ENCODE measurements at places on chromosomes 13 and 19.
A peak's percentile ranks its signal among the peaks of the same experiment; 100 is the strongest.

GRCh38 chr19:40549007-40549708 lies 27.5 kb upstream of the SHKBP1 start:
- DNase-seq: peak; percentile 69

GRCh38 chr19:7672522-7672921 lies 3.7 kb downstream of the RETN start:
- no peak for DNase-seq

GRCh38 chr13:40981361-40981760 lies 37.8 kb downstream of the ELF1 start:
- no peak for DNase-seq

DNA sequence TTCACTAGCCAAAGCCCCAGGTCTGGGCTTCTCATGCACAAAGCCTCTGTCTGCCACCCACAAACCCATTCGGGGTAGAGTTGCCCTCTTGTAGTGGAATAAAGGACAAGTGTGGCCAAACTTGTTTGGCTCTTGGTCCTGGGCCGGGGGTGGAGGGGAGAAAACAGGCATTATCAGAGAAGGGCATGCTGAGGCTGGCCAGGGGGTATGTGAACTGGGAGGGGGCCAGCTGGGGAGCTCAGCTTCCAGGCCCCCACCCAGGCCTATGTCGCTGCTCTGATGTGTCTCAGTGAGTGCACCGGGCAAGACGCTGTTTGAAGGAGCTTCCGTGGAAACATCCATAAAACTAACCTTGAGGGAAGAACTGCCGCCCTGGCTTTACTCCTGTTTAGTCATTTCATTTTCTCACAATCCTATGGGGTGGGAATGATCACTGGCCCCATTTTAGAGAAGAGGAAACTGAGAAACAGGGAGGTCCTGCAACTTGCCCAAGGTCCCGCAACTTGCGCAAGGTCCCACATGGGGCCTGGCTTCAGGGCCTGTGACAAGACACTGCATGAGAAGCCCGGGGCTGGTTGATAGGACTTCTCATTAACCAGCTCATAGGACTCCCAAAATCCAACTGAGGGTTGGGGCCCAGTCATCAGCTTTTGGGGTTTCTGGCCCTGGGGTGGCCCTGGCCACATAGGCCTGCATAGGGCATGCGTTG lies 30.8 kb downstream of the CCNE1 start:
- no peak for DNase-seq

GRCh38 chr19:39196860-39197562 lies at the start of gene NCCRP1:
Gene NCCRP1 (plus strand): TSS chr19:39196964. CDS start chr19:39196983, 19 bp downstream.
- no peak for DNase-seq

- no peak for DNase-seq
These were observed 7.7 kb upstream of the CDADC1 start for GRCh38 chr13:49240017-49240416.

GRCh38 chr19:40755248-40755624 lies 4.2 kb downstream of the SNRPA start:
- DNase-seq: no peak

DNA sequence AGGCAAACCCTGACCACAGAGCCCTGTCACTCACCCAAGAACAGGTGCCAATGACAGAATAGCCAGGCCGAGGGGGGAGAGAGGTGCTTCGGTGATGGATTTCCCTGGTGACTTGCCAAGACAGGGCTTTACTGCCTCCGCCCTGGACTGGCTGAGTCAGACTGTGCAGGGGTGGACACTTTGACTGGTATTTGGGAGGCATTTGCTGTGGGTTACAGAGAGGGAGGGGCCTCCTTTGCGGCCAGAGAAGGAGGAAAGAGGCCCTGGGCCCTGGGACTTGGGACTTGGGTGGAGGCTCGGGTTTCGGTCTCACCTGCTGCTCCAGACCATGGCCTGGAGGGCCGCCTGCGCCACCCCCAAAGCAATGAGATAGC lies 4.6 kb upstream of the EPS8L1 start:
- no peak for DNase-seq

- DNase-seq: no peak
These were observed 10.2 kb downstream of the GAS6 start for GRCh38 chr13:113853518-113854237.

DNA sequence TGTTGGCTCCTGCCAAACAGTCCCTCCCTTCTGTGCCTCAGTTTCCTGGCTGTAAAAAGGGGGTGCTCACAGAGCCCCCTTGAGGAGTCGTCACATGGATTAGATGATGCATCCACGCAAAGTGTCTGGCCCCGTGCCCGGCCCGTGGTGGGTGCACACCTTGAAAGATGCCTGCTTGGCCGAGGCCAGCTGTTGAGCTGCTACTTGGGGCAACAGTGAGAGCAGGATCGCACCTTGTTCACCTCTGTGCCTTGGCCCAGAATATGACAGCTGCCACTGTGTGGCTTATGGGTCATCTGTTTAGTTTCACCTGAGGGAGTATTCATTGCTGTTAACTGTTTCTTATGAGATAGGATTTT lies 17.7 kb downstream of the CRTC1 start:
- DNase-seq: no peak

- DNase-seq: no peak
These were observed 19.3 kb upstream of the KCTD15 start for GRCh38 chr19:33777351-33777750.

DNA sequence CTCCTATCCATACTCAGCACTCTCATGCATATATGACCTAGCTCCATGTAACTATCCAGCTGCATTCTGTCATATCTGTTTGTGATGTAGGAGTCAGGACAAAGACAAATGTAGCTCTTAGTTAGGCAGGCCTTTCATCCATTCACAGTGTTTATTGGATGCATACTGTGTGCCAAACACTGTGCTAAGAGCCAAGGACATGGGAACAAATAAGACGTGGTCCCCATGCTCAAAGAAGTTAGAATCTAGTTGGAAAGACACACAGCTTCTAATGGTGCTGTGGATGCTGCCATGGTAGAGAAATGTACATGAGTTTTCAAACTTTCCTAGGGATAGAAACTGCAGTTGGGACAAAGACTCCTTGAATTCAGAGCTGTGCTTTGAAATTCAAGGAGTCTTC lies 31.7 kb upstream of the IL17D start:
- DNase-seq: no peak

DNA sequence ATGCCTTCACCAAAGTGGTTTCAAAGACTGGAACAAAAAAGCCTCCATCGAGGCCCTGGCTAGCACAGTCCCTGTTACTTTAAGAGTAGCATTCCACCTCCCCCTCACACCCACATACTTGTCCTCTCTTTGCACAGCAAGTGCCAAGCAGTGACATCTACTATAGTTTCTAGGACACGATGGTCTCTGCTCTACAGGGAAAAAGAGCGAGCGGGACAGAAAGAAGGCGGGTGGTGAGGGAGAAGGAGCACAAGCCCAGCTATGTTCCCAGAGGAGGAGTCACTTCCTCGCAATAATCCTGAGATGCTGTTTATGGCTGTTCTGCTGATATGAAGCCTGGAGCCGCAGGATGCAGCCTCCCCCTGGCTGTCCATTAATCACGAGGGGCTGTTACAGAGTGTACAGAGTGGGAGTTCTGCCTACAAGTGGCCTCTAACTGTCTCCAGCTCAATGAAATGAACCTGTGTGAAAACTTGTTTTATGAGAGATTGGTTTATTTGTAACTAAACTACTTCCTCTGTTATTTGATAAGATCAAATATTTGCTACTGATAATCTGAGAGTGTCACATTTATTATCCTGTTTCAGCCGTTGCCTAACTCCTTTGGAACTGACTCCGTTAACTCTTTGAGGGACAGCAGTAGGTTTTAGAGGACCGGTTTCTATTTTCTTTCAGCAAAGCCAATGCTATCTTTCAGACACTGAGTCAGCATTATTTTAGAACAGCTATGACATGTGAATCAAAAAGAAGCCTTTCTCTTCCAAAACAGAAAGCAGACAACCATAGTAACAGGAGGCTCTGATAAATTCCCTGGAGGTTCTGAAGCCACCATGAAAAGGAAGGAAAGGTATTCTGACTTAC lies 208.0 kb downstream of the SPRY2 start:
- DNase-seq: no peak

- DNase-seq: no peak
These were observed 7.1 kb upstream of the SIGLEC7 start for GRCh38 chr19:51135004-51135403.

GRCh38 chr13:77751513-77752456 lies 54.3 kb downstream of the SLAIN1 start:
- DNase-seq: no peak

DNA sequence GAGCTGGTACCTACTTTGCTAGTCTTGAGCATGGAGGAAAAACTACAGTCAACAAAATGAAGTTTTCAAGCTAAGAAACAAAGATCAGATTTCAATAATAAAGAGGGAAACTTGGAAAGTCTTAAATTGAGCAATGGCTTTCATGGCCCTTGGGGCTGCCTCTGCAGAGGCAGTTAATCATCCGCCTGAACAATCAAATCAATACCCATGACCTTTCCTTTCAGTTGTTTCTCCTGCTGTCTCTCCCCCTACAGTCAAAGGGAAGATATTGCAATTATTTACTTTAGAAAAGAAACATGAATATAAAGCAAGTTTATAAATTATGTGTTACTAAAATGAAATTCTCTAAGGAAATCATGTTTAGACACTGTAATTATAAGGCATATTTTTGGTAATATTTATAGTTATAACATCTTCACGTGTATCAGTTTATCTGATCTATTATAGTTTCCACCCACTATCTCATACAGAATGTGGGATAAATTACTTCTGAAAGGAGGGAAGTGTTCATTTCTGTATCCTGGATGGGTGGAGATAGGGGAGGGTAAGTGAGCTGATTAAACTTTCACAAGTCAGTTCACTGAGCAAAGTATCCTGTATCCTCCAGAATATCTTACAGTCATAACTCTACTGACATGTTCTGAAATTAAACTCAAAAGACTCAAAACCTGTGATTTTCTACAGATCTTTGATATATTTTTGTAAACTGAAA lies 72.4 kb upstream of the TSC22D1 start:
- DNase-seq: no peak

- DNase-seq: no peak
These were observed 42.1 kb downstream of the STK24 start for GRCh38 chr13:98534821-98535220.

GRCh38 chr19:4399812-4400134 lies 574 bp downstream of the SH3GL1 start:
- no peak for DNase-seq

DNA sequence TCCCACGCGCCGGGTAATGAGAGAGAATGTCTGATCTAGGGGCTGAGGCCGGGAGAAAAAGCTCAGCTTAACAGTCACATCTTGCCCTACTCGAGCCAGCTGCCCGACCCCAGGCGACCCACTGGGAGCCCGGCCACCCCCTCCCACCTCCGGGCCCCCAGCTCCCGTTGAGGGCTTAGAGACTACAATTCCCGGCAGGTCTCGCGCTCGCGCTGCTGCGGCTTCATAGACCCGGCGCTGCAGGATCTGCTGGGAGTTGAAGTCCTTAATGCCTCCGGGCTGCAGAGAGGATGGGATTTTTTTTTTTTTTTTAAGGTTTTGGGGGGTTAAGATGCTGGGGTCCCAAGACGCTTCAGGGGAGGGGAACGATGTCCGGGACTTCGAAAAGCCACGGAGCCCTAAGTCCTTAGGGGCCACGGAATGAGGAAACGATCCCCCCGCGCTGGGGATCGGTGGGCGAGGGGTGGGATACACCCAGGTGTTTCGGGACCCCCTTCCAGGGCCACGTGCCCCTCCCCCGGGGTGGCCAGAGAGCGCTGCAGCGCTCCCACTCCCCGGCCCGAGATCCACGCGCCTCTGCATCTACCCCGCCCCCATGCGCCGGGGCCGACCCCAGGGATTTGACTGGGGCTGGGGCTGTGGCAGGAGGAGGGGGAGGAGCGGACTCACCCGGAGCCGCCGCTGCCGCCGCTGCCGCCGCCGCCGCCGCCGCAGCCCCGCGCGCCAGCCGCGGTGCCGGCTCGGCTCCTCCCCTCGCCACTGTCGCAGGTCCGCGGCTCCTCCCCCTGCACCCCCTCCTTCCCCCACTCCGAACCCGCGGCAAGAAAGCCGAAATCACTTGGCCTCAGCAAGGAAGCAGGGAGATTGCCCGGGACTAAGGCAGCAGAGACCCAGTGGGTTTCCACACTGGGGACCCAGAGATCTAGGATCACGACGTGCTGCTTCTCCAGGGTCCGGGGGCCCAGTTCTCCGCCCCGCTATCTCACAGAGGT lies at the start of gene SYT3:
TSS of gene SYT3 (minus strand) at position 761 of the 992 bp plus-strand sequence. CDS start 2,470 bp downstream, outside the sequence.
- DNase-seq: peak; percentile 19

GRCh38 chr13:71797517-71797916 lies 69.5 kb downstream of the DACH1 start:
- no peak for DNase-seq

- no peak for DNase-seq
These were observed 26.2 kb upstream of the CEBPG start for GRCh38 chr19:33347300-33347699.

DNA sequence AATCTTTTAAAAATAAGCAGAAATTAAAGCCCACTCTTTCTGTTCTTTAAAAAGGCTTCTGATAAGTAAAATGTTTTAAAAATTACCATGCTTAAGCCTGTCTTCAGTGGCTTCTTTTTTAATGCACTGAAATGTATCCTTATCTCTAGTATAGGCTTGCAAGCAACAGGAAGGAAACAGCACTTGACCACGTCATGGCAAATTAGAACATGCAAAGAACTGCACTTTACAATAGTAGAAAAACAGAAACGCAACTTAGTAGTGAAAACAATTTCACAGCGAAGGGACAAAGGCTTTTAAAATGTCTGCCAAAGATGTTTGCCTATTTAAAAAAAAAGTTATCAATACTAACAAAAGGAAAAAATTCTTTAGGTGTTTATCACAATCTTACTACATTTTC lies 36.3 kb downstream of the ELF1 start:
- peak; percentile 17 for DNase-seq

DNA sequence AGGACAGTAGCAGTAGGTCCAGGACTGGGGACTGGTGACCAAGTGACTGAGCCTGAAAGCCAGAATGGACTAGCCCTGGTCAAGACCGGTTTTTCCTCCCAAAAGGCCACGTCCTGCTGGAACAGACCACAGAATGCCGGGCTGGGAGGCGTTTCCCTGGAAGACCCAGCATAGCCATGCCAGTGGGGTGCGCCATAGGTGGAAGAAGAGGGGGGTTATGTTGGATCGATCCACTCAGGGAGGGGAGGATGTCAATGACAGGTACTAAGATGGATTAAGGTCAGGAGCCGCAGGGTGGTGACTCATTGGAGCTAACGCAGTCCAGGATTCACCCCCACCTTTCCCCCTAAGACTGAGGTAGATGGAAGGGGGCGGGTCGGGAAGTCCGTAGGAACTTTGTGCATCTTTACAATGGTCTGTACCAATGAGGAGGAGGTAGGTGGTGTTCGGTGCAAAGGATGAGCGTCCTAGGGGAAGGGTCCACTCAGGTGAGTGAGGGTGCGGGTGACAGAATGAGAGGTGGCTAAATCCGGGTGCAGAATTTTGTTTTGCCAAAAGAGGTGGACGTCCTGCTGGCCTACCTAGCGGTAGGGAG lies 21.0 kb downstream of the VASP start:
- no peak for DNase-seq

All from stimulated activated CD8-positive, alpha-beta memory T cell treated with anti-CD3 and anti-CD28 coated beads, Interleukin-4, amount 100 ng/mL, for 24 hours (primary cell).